Activated CD8-positive, alpha-beta memory T cell treated with anti-CD3 and anti-CD28 coated beads for 1 hour (primary cell): ENCODE measurements at places on chromosomes 4 and X.

DNA sequence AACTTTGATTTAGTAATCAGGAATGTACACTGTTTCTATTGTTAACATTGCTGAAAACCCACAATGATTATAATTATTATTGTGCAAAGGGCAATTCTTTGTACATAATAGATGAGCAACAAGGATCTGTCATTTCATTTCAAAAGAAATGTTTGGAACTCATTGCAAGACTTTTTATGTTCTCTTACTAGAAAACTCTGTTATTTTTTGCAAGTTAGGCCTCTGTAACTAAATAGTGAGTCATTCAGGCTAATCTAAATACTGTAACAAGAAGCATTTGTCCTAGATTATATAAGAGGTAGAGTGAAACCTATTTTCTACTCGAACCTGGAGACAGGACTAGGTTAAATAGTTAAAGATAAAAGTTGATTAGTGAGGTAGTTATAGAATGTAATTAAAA lies 93.2 kb upstream of the FAM47B start:
- no peak for DNase-seq

DNA sequence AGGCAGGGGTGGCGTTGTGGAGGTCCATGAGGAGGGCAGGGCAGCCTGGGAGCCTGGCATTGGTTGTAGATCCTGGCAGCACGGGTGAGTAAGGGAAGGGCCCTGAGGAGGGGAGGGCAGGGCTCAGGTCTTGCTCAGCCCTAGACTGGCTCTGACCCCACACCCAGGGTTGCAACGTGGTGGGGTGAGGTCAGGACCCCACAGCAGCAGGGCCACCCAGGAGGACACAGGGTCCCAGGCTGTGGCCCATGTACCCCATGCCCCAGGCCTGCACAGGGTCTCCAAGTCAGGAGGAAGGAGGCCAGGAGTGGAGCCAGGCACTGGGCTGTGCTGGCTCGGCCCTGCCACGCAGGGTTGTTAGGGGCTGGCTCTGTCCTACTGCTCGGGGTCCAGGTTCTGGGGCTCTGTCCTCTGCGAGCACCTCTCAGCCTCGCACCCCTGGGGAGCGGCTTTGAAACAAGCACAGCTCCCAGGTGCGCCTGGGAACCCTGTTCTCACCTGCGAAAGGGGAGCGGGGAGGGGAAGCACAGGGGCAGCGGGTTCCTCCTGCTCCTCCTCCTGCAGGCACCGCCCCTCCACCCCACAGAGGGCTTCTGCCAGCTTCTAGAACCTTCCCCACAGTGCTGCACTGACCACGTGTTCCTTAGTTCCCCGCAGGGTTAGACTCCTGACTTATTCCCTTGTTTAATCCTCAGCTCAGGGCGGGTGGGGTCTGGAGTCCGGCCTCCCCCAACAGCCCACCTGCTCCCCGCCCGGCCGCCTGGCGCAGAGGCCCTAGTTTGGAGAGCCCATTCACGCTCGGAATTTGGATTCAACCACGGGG lies 20.4 kb downstream of the MSANTD1 start:
- no peak for DNase-seq

DNA sequence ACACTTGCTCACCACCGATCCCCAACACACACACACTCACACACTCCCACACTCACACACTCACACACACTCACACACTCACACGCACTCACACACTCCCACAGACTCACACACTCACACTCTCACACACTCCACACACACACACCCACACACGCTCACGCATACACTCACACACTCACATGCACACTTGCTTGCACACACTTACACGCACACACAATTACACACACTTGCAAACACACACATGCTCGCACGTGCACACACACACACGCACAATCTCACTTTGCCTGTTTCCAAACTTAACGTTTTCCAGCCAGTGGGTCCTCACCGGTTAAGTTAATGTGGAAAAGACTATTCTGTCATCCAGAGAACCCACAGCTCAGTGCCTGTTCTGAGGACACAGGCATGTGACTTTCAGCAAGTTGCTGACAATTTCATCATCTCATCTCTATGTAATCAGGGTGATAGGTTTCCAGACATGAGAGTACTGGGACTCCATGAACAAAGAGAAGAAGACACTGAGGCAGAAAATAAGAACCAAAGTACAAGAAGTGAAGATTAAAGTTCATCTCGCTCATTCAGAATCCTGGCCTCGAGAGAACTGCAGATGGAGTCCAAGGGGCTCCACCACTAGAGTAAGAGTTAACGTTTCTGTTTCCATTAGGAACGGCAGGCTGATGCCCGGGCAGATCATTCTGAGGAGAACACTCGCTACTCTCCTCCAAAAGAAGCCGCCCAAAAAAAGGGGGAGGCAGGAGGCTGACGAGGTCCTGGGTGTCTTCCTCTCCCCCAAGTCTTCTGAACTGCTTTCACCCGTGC lies 153.2 kb upstream of the FRG1 start:
- DNase-seq = no peak

- no peak for DNase-seq
These were observed 420.2 kb downstream of the BCOR start for GRCh38 chrX:39677585-39677977.

GRCh38 chr4:107219681-107220080 lies 183.6 kb upstream of the DKK2 start:
- DNase-seq = no peak

DNA sequence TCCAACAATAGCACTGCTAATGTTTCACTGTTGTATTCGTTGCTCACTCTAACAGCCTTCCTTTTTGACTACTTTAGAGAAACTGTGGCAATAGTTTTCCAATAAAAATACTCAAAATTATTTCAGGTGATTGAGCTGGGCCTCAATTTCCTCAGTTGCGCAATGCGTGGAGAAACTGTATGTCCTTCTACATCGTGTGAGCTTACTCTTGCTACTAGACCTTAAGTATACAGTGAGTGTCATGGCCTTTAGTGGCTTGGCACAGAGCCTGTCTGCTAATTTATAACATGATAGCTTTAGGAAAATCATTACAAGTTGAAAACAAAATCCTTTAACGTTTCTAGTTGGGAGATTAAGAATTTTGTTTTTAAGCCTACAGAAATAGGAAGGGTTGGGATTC lies 114.5 kb downstream of the COL4A6 start:
- no peak for DNase-seq

DNA sequence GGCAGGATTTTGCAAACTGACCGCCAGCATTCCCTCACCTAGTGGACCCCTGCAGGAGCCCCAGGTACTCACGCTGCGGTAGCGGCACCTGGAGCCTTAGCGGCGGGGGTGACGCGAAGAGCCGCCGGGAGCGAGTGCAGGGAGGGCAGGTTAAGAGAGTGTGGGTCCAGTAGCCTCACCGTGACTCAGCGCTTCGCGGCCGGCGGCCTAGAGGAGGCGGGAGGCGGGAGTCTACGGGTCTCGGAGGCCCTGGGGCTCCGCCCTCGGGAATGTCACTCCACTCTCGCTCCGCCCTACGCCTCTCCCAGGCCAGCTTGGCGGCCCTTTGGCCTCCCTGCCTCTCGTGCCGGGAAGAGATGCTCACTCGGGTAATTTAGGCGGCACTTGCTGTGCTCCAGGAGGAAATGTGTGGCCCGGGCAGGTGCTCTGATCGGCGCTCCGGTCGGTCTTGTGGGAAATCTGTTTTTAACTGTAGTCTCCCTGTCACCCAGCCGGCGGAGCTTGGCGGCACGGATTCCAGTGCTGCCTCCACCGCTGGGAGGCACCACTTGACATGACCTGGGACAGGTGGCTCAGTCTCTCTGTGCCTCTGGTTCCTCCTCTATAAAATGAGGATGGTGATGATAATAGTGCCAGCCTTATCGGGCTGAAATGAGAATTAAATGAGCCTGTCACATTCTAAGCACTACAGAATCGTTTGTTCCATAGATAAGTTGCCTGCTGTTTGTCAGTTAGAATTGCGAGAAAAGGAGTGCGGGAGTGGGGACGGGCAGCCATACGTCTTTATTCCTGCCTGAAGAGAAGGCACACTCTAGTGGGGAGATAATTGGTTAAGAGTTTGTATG lies at the start of gene PIR:
Gene PIR (minus strand): TSS at position 216 of the 845 bp plus-strand sequence. CDS start 2,076 bp downstream, outside the sequence.
- peak; percentile 12 for DNase-seq

DNA sequence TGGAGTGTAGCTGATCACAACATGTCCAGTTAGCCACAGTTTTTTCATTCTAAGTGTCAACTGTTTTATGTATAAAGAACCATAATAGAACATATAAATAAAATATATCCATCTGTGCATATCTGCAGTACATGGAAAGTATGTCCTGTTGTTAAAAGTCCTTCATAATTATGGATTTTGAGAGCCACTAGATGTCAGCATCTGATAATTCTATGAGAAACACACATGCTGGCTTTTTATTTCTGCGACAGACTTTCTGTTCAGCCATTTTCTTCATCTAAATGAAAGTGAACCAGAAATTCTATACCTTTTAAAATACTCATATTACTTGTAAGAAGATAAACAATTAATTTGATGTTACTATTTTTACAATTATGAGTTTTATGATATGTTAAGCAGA lies 251.5 kb downstream of the GPM6A start:
- DNase-seq = no peak

- DNase-seq = no peak
These were observed 39.7 kb downstream of the IRS4 start for GRCh38 chrX:108696690-108697089.

DNA sequence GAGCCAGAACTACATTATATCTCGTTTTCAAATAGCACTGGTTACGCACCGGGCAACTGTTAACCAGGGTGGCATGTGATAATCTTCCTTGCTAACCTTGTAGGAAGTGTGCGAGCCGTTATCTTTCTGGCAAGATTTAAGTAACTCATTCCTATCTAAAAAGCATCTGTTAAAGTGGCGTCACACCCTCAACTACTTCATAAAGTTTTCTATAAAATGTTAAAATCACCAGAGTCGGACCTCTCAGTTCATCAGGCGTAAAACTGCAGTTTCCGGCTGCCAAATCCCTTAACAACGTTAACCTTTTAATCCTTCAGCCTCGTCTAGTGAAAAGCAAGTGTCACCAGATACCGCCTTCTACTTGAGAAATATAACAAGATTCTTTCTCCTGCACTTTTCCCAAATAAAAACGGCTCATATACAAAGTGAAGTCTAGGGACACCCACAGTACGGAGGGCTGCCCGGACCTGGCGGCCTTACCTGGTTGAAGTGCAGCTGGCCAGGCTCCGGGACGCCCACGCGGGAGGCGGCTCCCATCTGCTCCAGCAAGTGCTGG lies 1.2 kb downstream of the SLC39A8 start:
- DNase-seq = no peak

DNA sequence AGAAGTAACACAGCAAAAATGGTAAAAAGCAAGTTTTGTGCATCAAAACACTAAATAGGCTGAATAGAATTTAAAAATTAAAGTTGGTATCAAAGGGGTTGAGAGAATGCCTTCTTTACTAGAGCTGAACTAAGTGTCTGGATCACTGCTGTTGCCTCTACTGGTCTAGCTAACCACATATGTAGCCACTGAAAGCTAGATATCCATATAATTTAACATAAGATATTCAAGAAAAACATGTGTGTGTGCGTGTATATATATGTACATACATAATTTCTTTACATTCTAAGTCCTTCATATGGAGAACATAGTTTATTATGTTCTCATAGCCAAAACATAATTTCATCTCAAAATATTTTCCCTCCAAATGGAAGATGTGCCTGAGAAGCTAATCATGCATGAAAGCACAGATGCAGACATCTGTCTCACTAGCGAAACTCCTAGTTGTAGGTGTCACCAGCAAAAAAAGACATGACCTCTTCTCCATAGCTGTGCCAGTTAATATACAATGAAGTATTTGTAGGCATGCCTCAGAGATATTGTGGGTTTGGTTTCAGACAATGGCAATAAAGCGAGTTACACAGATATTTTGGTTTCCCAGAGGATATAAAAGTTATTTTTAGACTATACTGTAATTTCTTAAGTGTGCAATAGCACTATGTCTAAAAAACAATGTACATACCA lies 47.3 kb downstream of the PDE5A start:
- DNase-seq = no peak

DNA sequence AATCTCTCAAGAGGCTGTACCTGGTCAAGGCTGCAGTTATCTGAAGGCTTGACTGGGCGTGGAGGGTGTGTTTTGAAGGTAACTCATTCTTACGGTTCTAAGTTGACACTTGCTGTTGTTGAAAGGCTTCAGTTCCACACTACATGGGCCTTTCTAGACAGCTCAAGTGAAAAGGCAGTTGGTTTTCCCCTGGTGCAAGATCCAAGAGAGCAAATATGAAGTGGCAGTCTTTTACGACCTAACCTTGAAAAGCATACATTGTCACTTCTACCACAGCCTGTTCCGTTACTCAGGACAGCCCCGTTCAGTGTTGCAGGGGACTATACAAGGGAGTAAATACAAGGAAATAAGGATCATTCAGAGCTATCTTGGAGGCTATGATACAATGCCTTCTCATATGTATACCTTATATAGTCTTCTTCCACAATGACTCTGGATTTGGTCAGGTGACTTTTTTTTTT lies 46.2 kb downstream of the PDS5A start:
- DNase-seq = no peak

GRCh38 chrX:126557151-126557550 lies 4.5 kb upstream of the DCAF12L1 start:
- DNase-seq = no peak

DNA sequence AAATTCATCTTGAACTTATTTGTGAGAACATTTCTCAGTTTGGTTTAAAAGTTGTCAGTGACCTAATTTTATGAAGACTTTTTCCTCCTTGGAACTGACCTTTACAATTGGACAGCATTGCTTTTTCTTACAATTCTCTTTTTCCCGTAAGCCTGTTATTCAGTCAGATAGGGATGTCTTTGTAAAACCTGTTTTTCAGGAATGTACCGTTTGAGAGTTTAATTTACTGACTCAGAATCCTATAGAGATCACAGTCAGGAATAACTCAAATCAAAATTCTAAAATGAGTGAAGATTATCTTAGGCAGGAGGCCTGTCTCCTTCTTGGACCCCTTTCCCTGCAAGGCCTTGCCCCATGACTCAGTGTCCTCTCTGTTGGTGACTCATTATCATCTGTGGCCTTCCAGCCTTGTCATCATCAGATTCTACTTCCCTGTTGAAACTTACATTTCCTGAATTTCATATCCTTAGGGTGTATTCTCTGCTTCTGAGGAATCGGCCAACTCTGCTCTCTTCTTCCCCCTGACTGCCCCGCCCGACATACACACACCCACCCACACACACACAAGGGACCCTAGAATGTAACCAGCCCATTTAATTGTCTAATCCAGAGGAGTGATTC lies 99.8 kb downstream of the ARHGAP10 start:
- DNase-seq = no peak

GRCh38 chr4:77050962-77051361 lies 24.8 kb downstream of the CCNI start:
- no peak for DNase-seq

DNA sequence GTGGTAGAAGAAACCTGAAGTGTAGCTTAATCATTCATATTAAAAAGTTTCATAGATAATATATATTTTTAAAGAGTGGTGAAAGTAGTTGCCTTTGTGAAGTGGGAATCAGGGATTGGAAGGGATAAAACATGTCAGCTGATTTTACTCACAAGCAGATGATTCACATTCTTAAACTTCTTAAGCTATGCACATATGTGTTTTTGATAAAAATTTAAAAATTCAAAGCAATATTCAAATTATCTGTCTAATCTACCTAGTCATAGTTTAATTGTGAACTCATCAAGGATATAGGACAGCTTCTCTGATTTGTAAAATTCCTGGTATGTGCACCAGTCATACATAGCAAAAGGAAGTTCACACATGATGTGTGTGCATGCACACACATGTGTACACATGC lies 520.6 kb upstream of the PITX2 start:
- DNase-seq = no peak
